ENCODE measurements at places on chromosomes 11 and 22. TPM values are rescaled to one million over a fixed set of nuclear protein-coding genes. Genes with fewer than 3 reads are reported as not detected.

- no peak for DNase-seq
These were observed 371.6 kb downstream of the CADM1 start for GRCh38 chr11:115132436-115133228.

- DNase-seq, result no peak
These were observed 1.9 kb upstream of the KDM2A start for GRCh38 chr11:67117176-67117575.

GRCh38 chr11:72013765-72014711 lies 15.3 kb downstream of the IL18BP start:
- DNase-seq, result no peak

The EFCAB6 gene
- 2.2 TPM for total RNA-seq

The MS4A7 gene
- 4.1 TPM for total RNA-seq
